ENCODE measurements at places on chromosomes 12 and 14.

DNA sequence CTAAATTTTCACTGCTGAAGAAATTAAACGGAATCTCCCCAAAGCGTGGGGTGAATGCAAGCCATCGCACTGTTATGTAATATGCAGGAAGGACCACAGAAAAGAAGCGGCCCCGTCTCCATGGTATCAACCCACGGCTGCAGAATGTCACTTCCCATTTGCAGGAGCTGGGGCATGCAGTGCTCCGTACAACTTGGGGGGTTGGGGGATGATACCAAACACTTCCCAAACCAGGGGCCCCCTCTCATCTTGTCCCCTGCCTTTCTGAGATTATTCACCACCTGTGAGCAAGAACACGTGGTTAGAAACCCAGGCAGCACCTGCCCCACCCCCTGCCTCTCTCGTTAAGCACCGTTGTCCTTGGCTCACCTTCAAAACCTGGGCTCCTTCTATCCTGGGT, 505.1 kb upstream of the TMEM132C start:
- DNase-seq = no peak

DNA sequence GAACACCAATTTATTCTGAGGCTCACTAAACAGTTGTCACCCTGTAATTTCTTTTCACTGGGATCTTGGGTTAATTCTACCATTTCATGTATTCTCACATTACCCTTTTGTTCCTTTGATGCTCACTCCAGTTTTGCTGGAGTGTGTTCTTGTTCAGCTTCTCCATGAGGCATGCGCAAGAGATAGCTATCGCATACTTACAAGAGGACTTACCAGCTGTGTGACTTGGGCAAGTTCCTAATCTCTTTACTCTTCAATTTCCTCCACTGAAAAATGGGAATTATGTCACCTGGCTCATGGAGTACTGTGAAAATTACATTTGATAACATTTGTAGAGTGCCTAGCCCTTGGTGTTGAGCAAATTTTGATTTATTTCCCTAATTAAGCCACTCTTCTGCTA, 56.5 kb upstream of the JDP2 start:
- DNase-seq = no peak

DNA sequence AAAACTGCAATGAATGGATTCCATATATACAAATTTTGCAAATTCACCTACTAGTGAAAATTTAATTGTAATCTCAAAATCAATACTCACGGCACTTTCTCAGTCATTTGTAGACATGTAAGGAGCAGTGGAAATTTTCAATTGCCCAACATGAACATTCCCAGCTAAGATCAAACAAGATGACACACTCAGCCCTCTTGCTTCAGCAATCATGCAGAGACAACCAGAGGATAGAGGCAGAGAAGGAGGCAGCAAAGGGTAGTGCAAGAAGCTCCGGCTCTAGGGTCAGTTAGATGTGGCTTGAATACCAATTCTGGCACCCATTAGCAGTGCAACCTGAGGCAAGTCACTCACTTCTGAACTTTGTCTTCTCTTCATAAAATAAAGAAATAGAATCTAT, 91.5 kb upstream of the SLC35F4 start:
- peak; percentile 8 for DNase-seq

DNA sequence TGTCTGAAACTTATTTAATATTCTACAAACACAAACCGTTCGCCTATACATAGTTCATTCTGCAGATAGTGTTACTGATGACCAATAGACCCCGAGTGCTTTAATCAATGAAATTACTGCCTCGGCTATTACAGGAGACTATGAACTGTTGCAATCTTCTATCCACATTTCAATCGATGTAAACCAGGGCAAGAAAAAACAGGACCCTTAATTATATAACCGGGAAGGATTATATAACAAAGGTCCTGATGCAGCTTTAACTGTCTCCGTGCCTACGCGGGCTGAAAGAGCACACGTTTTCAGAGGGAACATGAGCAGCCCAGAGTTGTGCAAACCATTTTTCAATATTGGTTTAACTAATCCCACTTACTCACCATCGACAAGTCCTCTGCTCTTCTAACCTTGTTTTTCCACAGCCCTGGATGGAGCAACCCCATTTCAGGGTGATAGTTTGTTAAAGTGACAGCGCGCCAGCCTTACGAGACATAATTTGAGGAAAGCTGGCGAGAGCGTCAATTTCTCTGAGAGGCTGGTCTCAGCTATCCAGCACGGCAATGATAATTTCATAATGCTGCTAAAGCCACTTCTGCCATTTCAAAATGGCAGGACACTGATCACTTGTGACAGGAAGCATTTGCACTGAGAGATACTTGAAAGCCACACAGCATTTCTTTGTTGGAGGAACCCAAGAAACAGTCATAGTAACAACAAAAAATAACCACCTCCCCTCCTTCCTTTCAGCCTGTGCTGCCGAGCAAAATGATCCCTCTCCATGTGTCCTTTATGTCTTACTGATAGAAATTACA, 184.6 kb downstream of the FOXN3 start:
- DNase-seq = no peak

DNA sequence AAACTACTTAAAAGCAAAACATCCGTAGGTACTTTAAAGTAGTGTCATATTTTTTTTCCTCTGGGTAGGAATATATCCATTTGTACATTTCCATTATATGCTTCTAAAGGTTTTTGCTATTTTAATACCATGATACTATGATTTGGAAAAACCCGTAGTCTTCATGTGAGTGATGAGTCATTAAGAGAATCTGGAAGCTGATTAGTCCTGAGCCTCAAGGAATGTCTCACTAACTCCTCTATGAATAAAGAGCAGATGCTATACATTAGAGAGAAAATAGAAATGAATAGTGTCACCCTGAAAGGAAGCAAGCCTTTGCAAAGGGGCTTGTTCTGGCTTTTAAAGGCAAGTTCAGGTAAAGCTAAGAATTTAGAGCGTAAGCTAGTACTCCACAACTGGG, 432.1 kb downstream of the CCDC91 start:
- peak; percentile 42 for DNase-seq

All from HT1080 (cell line).